ENCODE measurements at places on chromosomes 5 and 9.

DNA sequence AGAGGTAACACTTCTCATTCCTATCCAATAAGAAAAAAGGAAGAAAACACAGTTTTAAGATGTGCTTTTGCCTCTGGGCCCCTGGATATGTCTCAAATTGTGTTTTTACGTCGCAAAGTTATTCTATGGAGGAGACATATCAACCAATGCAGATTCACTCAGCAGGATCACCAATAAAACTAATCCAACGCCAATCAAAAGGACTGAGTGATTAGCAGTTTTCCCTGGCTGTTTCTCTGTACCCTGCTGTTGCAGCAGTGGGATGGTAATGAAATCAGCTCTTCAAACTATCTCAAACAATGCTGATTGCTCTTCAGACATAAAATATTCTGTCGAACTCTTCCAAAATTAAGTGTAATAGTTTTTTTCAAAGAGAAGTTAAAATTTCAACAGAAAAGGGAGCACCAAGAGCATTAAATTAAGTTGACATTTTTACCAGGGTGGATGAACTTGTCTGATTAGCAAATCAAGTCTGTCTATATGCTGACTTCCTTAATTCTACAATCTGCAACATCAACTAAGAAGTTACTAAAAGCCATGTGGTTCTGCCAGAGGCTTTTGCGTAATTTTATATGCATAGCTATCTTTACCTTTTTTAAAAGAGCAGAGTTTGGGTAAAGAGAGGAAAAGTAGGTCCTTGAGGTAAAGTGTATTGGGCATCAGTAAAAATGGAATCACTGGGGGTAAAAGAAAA is 9.7 kb upstream of the HK3 start:
- no peak for DNase-seq

DNA sequence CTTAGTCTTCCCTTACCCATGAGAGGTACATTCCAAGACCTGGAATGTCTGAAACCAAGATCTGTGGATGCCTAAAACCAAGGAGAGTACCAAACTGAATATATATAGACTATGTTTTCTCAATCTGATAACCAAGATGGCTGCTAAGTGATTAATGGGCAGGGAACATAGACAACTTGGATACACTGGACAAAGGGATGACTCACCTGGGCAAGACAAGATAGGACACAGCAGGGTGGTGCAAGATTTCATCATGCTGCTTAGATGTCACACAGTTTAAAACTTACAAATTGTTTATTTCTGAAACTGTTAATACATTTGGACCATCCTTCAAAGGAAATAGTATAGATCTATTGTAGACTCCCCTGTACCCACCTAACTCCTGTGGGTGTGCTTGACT is 130.9 kb downstream of the HTR1A start:
- no peak for DNase-seq

- no peak for DNase-seq
Measured at GRCh38 chr9:136333486-136333885, 6.1 kb downstream of the GPSM1 start.

DNA sequence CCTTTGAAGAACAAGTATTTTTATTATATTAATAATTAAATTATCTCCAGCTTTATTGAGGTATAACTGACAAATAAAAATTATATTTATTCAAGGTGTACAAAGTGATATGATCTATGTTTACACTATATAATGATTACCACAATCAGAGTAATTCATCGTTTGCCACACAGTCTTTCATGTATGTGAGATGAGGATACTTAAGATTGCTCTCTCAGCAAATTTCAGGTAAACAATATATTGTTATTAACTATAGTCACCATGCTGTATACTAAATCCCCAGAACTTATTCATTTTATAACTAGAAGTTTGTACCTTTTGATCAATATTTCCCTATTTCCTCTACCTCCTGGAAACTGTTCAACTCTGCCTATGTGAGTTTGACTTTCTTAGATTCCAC is 16.7 kb upstream of the CCNO start:
- DNase-seq = no peak

DNA sequence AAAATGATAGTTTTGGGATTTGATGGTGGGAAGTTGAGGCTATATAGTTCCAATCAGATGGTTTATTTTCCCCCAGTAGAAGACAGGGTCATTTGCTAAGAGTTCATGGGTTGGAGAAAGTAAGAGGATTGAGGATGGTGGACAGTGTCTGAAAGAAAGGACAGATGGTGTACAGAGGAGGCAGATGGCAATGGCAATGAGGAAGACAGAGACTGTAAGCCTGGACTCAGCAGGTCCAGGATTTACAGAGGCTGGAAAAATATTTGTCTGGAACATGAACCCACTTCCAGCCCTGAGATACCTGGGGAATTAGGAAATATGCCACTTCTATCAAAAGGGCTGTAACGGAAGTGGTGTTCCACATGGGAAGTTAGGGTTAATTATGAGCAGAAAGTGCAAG is 84.5 kb downstream of the PCSK1 start:
- no peak for DNase-seq

- peak; percentile 23 for DNase-seq
Measured at GRCh38 chr5:175444060-175444904, at the start of gene DRD1. Gene DRD1 (minus strand): TSS chr5:175444182. CDS start chr5:175443099, 1,083 bp downstream.

- no peak for DNase-seq
Measured at GRCh38 chr5:137960141-137960540, 70.9 kb downstream of the PKD2L2 start.
